Smooth muscle cell of the pulmonary artery (primary cell): ENCODE measurements at places on chromosomes 2 and 18. TPM values are rescaled to one million over a fixed set of nuclear protein-coding genes. Genes with fewer than 3 reads are reported as not detected.

LGALSL gene
- total RNA-seq, result 4.5 and 7.4 TPM in 2 replicates

CYP27C1 gene
- total RNA-seq, result under 0.01 and 0.13 TPM in 2 replicates

KLHL29 gene
- 6.8 and 7.6 TPM in 2 replicates for total RNA-seq

NPAS2 gene
- 11.7 and 27.7 TPM in 2 replicates for total RNA-seq

INSIG2 gene
- 27.5 and 36.9 TPM in 2 replicates for total RNA-seq
